AG09309 (cell line): ENCODE measurements at places on chromosomes 7 and 10.

DNA sequence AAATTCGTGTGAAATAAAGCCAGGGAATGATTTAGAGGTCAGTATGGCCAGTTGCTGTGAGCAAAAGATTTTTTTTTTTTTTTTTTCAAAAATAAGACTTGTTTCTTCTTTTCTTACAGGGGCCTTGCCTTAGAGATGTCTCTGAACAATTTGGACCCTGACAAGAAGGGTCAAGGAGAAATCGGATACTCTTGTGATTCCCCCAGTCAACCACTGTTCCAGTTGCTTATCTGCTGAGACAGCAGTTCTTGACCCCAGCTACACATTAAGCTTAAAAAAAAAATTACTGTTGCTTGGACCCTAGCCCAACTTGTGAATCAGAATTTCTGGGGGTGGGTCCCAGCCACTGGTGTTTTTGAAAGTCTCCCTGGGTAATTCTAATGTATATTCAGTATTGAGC, 12.0 kb upstream of the FMC1 start:
- no peak for DNase-seq

GRCh38 chr10:108051218-108051617, 886.7 kb upstream of the SORCS1 start:
- DNase-seq: no peak

DNA sequence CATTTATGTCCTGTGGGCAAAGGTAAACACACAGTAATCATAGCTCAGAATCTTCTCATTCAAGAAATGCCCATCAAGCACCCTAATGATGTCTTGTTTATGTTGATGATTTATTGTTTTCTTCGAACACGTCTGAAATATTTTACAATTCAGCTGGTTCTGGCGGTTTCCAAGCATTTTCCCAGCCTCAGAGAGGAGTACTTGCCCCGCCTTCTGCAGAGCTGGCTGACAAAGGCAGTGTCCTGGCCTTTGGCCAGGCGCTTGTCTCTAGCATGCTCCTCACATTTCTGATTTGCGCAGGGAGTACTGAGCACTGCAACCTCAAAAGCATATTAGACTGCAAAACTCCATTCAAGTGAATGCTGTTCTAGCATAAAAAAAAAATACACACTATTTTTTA, 314.2 kb upstream of the GNAI1 start:
- DNase-seq: no peak

- DNase-seq: no peak
Observed at GRCh38 chr10:98608411-98608810, 161.7 kb upstream of the HPS1 start.

DNA sequence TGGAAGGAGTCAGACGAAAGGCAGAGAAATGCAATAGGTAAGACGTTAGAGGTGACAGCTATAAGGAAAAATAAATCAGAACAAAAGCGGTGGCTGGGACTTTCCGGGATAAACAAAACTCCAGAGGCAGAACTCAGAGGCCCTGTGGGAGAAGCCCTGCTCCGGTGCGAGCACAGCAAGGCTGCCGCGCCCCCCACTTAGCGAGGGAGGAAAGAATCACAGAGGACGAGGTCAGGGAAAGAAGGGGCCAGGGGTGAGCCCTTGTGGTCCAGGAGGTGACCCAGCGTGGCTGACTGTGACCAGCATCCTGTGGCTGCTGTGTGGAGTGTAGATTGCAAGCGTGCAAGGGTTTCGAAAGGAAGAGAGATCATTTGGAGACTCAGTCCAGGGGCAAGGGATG, 591.8 kb upstream of the ADARB2 start:
- no peak for DNase-seq

- DNase-seq: no peak
Observed at GRCh38 chr10:52170776-52171175, 143.3 kb upstream of the DKK1 start.

DNA sequence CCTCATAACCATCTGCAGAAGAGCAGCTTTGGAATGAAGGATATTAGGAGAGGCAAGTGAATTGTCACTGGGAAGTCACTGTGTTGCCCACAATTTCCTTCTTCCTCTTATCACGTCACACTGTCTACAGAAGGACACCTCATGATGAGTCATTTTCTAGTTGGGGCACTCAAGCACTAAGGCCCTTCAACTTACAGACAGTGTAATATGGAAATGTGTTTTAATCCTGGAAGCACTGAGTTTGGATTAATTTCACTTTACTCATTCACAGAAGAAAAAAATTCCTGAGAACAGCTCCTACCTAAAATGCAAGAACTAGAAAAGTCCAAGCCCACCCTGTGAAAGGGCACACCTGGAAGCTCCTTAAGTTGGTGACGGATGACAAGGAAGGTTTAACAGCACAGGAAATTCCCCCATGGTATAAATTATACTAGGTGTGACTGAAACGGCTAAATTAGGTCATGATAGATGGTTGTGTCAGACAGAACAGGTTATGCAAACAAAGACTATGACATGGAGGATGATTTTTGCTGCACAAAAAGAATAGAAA, 56.6 kb downstream of the PARD3 start:
- no peak for DNase-seq

GRCh38 chr7:46772776-46773175, 809.1 kb downstream of the TNS3 start:
- DNase-seq: no peak

DNA sequence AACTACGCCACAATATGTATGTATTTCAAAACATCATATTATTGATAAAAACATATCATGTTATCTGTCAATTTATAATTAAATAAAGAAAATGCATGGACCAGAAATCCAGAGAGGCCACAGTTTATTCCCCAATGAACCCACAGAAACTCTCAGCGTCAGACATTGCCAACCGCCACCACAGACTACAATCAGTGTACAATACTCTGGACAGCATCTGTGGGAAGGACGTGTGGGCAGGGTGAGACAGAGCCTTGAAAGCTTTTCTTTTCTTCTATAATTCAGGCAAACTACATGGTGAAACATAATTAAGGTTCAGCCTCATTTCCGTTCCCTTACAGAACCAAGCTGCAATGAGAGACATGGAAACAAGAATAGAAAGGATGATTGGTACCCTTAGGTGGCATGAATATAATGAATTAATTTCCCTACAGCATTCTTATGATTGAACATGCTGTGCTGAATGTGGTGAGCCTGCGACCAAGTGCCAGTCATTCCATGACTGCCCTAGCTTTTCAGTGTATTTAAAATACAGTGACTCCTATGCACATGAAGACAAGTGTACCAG, 909.3 kb downstream of the SORCS1 start:
- no peak for DNase-seq

DNA sequence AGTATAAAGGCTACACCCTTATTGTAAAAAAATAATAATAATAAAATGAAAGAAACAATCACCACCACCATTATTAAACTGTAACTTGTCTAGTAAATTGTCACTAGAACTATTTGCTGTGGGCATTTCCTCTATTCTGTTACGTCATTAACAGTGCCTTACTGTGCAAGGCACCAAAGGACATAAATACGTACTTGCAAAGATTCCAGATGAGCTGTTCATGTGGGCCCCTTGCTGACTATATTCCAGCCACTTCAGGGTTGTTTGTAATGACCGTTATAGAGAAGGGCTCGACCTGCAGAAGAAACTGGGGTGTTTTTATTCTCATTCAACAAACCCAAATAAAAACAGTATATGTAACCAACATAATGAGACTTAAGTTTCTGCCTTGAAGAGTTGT, 60.4 kb downstream of the KLRG2 start:
- no peak for DNase-seq

- DNase-seq: no peak
Observed at GRCh38 chr7:94182721-94183120, 178.6 kb upstream of the BET1 start.

DNA sequence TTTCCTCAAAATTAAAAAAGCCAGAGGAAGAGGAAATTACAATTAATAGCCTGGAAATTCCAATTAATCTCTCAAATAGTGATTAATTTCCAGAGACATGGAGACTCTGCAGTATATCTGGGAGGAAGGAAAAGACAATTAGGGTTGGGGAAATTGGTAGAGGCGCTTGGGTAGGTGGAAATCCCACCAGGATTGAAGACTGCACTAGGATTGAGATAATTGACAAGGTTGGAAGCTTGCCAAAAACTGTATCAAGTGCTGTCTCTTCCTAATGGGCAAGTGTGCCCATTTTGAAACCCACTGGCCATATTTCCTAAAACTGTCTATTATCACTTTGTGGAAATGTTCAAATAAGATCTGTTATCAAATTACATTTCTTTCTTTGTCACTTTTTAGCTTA, 21.6 kb downstream of the CHN2 start:
- DNase-seq: no peak

- no peak for DNase-seq
Observed at GRCh38 chr7:28024786-28025334, 155.7 kb downstream of the JAZF1 start.

GRCh38 chr7:157962458-157963306, 624.9 kb downstream of the PTPRN2 start:
- DNase-seq: no peak

DNA sequence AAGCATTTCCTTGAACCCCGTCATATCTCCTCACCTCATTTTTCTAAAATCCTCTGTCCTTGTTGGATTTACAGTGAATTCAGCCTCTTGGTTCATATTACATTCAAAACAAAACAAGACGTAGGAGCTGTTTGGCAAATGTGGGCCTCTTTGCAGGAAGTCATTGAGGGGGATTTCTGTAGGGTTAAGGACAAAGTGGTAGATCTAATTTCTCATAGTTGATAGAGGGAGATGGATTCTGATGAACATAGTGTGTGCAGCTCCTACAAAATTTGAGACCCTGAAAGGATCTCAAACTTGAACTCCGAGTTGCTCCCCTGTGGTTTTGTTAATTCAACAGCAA, 682 bp downstream of the TBXAS1 start:
- no peak for DNase-seq

GRCh38 chr10:127310923-127311322, 114.5 kb upstream of the INSYN2A start:
- no peak for DNase-seq

GRCh38 chr10:21317902-21318301, 207.6 kb downstream of the SKIDA1 start:
- no peak for DNase-seq

DNA sequence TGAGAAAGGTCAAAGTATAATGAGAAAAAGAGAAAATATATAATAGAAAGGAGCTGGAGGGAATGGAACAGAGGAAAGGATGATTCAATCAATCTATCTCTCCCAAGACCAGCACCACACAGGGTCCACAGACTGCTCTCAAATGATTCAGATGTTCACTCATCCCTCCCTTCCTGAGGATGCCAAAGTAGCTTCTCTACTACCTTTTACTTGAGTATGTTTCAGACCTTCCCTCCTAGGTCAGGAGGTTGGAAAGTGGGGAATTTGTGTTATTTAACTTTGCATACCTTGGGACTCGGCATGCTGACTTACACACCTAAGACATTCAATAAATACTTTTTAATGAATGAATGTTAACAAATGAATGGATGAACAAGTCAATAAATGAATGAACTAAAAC, 30.6 kb downstream of the CPVL start:
- no peak for DNase-seq

DNA sequence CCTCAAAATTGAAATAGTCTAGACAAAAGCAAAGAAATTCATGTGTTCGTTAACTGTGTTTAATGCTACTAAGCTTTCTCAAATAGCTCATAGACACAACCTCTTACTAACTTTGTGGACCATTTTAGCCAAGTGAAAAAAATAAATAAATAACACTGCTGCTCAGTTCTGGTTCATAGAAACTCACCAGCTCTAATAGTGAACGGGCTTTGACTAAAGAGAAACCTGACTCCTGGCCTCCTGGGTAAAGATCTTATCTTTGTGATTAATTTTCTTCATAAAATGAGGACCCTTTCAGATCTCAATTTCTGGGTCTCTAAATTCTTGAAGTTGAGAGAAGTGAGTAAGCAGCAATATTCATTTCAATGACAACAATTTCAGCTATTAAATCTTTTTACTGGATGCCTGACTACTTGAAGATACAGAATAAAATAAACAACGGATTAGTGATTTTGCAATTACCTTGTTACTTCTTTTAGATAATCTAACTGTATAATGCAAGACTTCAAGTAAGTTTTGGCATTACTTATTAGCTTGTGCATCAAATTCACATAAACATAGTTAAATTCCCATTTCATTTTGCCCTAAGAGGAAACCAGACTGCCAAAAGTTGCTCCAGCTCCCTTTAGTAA, 3.1 kb downstream of the CADPS2 start:
- DNase-seq: no peak

- DNase-seq: no peak
Observed at GRCh38 chr7:70935854-70936253, 196.1 kb upstream of the GALNT17 start.

- no peak for DNase-seq
Observed at GRCh38 chr7:101596898-101597297, 32.2 kb downstream of the MYL10 start.

- DNase-seq: no peak
Observed at GRCh38 chr10:111874576-111874975, 309.0 kb downstream of the GPAM start.

- DNase-seq: no peak
Observed at GRCh38 chr10:12685261-12686058, 316.1 kb downstream of the CCDC3 start.
